ENCODE measurements at places on chromosomes 3 and 15.
A peak's percentile ranks its signal among the peaks of the same experiment; 100 is the strongest.

DNA sequence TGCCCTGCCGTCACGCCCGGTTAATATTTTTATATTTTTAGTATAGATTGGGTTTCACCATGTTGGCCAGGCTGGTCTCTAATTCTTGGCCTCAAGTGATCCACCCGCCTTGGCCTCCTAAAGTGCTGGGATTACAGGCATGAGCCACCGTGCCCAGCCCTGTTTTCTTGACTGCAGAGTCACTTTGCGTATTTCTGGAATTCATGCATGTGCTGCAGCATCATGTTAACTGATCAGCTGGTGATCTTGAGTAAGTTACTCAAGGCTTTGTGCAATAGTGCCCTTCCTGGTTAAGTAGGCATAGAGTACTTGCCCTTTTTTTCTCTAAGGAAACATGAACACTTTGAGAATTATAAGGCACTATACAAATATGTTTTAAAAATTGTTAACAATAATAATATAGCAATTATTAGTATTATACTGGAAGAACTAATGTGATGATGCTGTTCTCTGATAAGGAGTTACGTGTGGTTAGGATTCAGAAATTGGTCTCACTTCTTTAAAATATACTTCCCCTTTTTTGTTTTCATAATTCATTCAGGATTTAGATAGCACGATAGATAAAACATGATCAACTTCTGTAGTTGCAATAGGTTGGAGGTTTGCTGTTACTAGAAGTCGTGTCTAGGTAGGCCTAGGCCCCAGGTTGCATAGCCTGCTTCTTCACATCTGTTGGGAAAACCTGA, 33.6 kb downstream of the GPR171 start:
- no peak for DNase-seq

DNA sequence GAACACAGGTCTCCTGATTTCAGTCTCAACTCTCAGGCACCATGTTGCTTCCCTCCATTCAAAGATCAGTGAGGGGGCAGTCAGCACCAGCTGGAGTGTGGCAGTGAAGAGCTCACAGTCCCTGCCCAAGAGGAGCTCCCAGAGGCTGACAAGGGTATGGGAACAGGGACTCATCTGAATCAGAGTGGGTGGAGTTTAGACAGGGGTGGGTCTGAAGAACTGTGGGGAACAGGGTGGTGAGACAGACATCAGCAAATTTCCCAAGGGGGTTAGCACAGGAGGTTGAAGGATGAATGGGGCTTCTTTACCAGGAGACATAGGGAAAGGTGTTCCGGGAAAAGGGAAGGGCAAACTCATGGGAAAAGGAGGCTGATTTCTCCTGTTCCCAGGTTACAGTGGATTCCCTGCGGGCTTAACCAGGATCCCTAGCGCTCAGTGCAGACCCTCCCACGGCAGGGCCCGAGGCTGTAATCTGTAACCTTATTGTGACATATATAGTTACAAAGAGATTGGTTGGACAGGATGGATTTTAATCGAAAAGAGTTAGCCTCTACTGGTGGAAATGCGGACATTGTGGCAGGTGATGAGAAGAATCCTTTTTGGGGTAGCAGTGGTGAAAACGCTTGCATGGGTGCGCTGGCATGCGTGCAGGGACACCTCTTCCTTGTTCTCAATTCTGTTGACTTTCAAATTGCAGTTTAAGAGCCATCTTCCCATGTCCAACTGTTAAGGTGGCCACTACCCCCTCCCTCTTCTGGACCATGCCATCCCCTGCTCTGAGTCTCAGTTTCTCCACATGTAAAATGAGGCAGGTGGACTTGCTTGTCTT, 160.3 kb downstream of the SMAD6 start:
- DNase-seq: peak; percentile 42

DNA sequence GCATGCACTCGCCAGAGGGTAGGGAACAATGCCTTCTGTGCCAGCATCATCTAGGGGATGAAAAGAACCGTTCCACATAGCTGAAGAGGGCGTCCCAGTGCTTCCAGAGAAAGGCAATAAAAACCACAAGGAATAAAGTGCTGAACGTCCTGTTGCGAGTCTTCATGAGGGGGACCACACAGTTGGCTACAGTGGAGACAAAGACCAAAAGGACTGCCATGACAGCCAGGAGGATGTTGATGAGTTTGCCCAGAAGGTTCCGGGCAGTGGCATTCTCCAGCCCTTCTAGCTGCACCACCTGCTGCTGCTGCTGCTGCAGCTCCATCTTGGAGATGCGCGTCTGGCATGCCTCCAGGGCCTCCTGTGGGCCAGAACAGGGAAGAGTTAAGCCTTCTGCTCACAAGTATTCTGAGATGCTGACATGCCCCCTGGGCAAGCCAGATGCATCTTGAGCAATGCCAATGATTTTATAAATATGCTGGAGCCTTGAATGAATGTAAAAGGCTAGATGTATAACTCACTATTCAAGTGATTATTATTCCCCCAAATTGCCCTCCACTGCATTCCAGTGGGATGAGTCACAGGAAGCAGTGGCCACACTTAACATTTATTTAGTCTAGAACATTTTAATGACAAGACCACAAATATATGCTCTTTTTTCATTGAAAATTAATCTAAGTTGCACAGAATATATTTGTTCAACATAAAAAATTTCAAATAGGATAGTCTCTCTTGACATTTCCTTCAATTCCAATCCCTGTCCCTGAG, 45.1 kb upstream of the PLXND1 start:
- DNase-seq: no peak

- no peak for DNase-seq
These were observed 118.1 kb upstream of the SLC6A11 start for GRCh38 chr3:10697918-10698317.
